ENCODE measurements at places on chromosomes 5 and 9. TPM values are rescaled to one million over a fixed set of nuclear protein-coding genes. Genes with fewer than 3 reads are reported as not detected.

Gene TUSC1
- not detected for total RNA-seq

DNA sequence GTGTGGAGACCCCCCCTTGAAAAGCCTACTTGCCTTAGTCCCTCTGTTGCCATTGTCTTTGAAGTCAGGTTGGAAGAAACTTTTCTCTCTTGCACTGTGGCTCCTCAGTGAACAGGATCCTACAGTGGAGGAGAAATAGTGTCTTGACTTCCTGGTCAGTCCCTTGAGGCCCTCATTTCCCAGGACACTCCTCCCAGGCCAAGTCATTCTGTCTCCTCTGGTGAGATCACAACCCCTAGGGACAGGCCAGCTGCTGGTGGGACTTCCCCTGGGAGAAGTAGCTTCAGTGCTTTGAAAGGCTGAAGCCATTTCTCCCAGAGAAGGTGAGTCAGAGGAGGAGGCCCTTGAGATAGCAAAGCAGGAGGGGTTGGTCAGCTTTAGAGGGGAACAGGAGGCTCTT, 10.1 kb upstream of the GRIA1 start:
- H3K27me3 ChIP-seq: no peaks in the 10 kb centered on the region
- no peak overlapping the region for H3K4me3 ChIP-seq
- no peaks in the 10 kb centered on the region for H3K36me3 ChIP-seq
- no peak overlapping the region for H3K27ac ChIP-seq

DNA sequence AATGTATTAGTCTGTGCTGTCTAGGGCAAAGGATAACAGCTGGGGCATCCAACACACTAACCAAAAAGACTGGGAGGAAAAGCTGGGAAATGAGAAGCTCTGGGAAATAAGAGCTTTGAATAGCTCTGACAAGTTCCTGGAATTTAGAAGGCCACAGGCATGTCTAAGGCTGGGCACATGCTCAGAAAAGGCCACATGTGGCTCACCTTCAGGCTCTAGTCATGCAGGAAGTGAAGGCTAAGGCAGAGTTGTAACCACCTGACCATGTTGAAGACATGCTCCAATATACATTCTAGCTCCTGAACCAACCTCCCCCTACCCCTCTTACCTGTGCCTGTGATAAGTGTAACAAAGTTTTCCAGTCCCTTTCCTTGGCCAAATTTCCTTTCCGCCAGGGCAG, 31.7 kb downstream of the CLTA start:
- H3K27ac ChIP-seq: no peak overlapping the region
- peaks cover 22% of the 10 kb centered on the region for H3K36me3 ChIP-seq
- H3K4me3 ChIP-seq: no peak overlapping the region

Gene BHMT
- not detected for total RNA-seq

Gene SLC25A48
- not detected for total RNA-seq

GRCh38 chr5:126801992-126802294, 25.0 kb downstream of the LMNB1 start:
- 0 out of 2 replicates have a peak, but pooled peaks cover 9% of the 10 kb centered on the region for H3K4me1 ChIP-seq
- no peak overlapping the region for H3K27ac ChIP-seq
- peaks cover 53% of the 10 kb centered on the region for H3K36me3 ChIP-seq
- DNase-seq: no peak
- no peak overlapping the region for H3K4me3 ChIP-seq

Measured in SJSA1 (cell line).